B cell (primary cell): ENCODE measurements at places on chromosomes 2 and 18. TPM values are rescaled to one million over a fixed set of nuclear protein-coding genes. Genes with fewer than 3 reads are reported as not detected.

DNA sequence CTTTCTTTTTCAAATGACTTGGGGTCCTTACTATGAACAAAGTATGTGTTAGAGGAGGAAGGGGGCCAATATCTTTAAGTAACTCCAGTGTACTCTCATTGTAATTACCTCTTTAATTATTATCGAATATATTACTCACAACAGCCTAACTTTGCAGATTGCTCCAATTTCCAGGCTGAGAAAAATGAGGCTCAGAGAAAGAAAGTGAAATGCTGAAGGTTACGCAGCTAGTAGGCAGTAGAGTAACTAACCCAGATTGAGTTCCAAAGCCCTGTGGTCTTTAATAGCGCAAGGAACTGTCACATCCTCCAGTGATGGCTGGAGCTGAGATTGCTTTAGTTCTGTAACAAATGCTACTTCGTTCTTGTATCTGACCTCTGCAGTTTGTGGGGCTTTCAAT is 2.2 kb upstream of the GYPC start:
- DNase-seq = no peak

- DNase-seq = no peak
Measured at GRCh38 chr2:222393733-222394267, 30.5 kb upstream of the SGPP2 start.

DNA sequence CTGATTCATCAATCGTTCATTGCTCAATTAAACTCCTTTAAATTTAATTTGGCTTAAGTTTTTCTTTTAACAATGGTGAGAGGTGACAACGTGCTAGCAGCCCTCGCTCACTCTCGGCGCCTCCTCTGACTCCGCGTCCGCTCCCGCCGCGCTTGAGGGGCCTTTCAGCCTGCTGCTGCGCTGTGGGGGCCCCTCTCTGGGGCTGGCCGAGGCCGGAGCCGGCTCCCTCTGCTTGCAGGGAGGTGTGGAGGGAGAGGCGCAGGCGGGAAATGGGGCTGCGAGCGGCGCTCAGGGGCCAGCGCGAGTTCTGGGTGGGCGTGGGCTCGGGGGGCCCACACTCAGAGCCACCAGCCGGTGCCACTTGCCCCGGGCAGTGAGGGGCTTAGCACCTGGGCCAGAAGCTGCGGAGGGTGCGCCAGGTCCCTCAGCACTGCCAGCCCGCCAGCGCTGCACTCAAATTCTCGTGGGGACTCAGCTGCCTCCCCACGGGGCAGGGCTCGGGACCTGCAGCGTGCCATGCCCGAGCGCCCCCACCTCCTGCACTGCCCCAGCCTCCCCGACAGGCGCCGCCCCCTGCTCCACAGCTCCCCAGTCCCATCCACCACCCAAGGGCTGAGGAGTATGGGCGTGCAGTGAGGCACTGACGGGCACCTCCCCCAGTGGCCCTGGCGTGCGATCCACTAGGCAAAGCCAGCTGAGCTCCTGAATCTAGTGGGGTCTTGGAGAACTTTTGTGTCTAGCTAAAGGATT is 19.6 kb downstream of the ANKMY1 start:
- no peak for DNase-seq

The MC5R gene
- not detected in 2 replicates for polyA plus RNA-seq

The FIGN gene
- polyA plus RNA-seq = not detected in 2 replicates
